Smooth muscle cell of trachea (primary cell): ENCODE measurements at places on chromosomes 11 and 22. TPM values are rescaled to one million over a fixed set of nuclear protein-coding genes. Genes with fewer than 3 reads are reported as not detected.

Gene APLNR
- 0.17 TPM in 1 of 2 replicates, not detected in the other for total RNA-seq

Gene NUDT22
- total RNA-seq: 62.4 and 66.0 TPM in 2 replicates

Gene MRGPRX4
- not detected in 2 replicates for total RNA-seq

Gene RAG1
- total RNA-seq: 0.66 and 0.73 TPM in 2 replicates

Gene ABCG4
- total RNA-seq: under 0.01 and 0.17 TPM in 2 replicates

Gene SNAP29
- 8.9 and 14.6 TPM in 2 replicates for total RNA-seq

Gene DRD2
- under 0.01 and 0.17 TPM in 2 replicates for total RNA-seq

Gene APOA5
- not detected in 2 replicates for total RNA-seq

Gene SHISAL1
- total RNA-seq: 1.2 and 9.6 TPM in 2 replicates

Gene ANO9
- total RNA-seq: 0.17 TPM in 1 of 2 replicates, not detected in the other

Gene ZFTA
- total RNA-seq: 17.9 and 37.7 TPM in 2 replicates

Gene HPS4
- total RNA-seq: 30.6 and 36.1 TPM in 2 replicates

Gene GLYAT
- total RNA-seq: not detected in 2 replicates

Gene SCGB1D2
- total RNA-seq: not detected in 2 replicates

Gene OR8H2
- total RNA-seq: not detected in 2 replicates

Gene APOL4
- total RNA-seq: 1.3 and 3.9 TPM in 2 replicates

Gene SLC25A18
- not detected in 2 replicates for total RNA-seq

Gene FGF19
- total RNA-seq: not detected in 2 replicates
